ENCODE measurements at places on chromosomes 2 and 18.
A peak's percentile ranks its signal among the peaks of the same experiment; 100 is the strongest.

- DNase-seq = no peak
Observed at GRCh38 chr2:76295762-76296161, 585.0 kb upstream of the GCFC2 start.

DNA sequence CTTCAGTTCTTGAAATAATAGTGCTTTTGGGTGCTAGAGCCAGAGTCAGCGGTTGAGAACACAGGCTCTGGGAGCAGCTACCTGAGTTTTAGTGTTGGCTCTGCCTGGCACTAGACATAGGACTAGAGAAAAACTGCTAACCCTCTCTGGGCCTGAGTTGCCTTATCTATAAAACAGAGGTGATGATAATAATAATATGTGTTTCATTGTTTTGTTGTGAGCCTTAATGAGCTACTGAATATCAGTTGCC lies 391.7 kb downstream of the PTPRM start:
- no peak for DNase-seq

GRCh38 chr2:241064008-241064801 lies 37.9 kb downstream of the MTERF4 start:
- DNase-seq = peak; percentile 25

- no peak for DNase-seq
Observed at GRCh38 chr2:181157326-181157725, 176.9 kb downstream of the UBE2E3 start.

- no peak for DNase-seq
Observed at GRCh38 chr2:128545829-128546228, 227.2 kb upstream of the HS6ST1 start.

GRCh38 chr2:228268756-228269155 lies 87.3 kb upstream of the SPHKAP start:
- no peak for DNase-seq

DNA sequence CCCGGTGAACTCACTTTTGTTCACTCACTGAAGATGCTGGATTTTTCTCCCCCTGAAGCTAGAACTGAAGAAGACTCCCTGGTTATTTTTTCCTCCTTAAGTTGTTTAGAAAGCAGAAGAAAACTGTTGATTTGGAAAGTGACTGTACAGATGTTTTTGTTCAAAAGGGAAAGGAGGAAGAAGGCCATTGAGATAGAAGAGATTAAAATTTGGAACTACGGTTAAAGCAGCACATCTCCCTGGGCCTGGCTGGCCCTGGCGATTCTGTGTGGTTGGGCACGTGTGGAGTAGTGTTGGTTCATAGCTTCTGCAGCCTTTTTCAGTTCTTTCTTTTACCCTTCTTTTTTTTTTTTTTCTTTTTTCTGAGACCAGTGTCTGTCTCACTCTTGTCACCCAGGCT lies 109.2 kb downstream of the MAP4K4 start:
- no peak for DNase-seq

- no peak for DNase-seq
Observed at GRCh38 chr2:29802986-29803385, 118.4 kb downstream of the ALK start.

DNA sequence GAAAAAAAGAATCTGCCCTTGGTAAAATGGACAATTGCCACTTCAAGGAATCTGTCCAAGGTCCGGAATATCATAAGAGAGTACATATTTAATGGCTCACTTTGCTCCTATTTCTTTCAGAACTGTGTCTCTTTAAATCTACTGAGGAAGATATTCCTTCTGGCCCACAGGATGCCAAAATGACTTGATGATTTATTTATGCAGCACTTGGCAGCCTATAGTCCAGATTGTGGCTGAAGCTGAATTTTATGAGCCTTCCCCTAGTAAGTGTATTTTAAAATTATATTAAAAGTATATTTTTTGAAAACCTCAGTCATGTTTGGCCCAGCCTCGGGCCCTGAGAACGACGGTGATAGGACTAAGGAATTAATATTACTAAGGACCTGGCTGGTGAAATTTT lies 465.1 kb upstream of the HNRNPA3 start:
- no peak for DNase-seq

Data from stimulated activated naive CD4-positive, alpha-beta T cell treated with Interleukin-2 at 50 U/mL for 16 hours (primary cell).